ENCODE measurements at places on chromosomes 3 and 15.

DNA sequence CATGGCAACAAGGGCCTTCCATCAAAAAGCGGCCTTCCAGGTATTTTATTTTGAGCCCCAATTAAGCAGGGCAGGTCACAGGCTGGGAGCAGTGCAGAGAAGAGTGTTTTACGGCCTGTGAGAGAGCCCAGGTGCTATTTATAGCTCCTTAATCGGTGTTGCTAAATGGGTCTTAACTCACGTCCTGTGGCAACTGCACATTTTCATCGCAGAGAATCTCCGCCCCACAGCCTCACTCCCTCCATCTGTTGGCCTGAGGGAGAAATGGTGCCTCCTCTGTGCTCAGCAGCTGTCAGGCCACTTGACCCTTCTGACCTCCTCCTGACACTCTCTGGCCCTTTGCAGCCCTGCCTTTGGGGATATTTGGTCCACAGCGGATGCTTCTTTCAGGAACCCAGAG lies 58.6 kb downstream of the SPSB4 start:
- no peak for DNase-seq

DNA sequence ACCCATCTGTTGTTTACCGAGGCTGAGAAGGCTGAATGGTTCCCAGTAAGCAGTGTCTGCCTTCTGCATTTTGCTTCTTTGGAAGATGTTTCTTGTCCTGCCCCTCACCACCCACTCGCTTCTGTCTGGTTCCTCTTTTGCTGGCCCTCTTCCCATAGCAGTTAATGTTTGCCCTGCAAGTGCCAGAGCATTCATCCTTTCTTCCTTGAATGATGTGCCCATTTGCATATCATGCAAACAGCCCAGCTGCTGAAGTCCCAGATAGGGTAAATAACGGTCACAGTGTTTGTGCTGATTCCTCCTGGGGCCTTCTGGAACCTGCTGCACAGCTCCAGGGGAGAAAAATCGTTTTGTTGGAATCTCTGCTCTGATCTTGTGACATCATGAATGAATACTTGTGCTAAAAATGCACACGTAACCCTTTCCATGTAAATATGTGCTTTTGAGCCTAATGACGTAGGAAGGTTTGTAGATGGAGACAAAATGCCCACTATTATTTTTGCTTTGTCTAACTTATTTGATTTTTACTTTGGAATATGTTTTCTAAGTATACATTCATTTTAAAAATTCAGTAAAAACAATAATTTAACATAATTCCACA lies 381.0 kb downstream of the SOX2 start:
- no peak for DNase-seq

DNA sequence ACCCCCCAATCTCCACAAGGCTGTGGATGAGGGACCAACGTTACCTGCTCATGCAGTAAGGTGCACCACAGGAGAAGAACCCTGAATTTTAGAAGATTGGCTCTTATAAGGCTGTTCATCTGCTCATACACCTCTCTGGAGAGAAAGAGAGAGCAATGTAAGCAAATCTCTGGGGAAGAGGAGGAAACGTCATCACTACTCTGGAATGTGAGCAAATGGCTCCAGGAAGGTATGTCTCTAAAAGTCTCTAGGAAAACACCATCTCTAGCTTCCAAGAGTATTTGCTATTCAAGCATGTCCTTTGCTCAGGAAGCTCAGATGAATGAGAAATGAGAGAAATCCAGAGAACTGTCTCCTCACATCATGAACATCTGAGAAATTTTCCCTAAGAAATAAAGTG lies 235.4 kb downstream of the TBL1XR1 start:
- peak; percentile 29 for DNase-seq

DNA sequence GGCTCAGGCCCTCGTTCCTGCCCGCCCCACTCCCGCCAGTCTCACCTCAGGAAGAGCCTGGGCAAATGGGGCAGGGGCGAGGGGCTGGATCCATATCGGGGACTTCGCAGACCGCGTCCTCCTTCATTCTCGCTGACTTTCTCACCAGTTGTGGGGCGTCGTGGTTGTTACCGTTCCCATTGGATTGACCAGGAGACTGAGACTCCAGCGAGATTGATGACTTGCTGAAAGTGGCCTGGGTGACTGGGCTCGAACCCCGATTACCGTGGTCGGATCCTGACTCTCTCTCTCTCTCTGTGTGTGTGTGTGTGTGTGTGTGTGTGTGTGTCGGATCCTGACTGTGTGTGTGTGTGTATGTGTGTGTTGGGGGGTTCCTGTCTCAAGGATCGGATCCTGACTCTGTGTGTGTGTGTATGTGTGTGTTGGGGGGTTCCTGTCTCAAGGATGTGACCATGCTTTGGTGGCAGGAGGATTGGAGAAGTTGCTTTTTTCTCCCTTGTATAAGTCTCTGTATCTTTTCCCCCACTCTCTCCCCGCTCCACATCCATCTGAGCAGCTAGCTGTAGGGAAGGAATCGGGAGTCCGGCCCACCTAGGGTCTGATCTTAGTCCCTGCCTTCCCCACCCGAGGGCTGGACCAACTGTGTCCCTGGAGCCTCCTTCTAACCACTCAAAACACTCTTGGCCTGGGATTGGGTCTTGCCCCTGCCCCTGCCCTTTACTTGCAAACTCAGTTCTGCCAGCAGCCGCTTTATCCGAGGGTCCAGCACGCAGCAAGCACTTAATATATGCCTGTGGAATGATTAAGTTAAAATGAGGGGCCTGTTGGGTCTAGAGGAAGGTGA lies 603 bp downstream of the PLEKHO2 start:
- no peak for DNase-seq

DNA sequence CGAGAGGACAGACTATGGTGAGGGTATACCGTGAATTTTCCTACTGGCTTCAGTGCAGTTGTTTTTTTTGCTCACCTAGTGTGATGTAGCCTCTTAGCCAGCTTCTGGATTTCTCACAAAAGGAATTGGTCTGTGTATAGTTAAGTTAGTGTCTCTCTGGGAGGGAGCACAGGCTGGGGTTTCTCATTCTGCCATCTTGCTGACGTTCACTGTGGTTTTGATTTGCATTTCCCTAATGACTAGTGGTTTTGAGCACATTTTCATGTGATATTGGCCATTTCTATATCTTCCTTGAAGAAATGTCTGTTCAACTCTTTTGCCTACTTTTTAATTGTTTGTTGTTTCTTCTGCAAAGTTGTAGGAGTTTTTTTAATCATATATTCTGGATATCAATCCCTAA lies 2.2 kb upstream of the CD86 start:
- no peak for DNase-seq

DNA sequence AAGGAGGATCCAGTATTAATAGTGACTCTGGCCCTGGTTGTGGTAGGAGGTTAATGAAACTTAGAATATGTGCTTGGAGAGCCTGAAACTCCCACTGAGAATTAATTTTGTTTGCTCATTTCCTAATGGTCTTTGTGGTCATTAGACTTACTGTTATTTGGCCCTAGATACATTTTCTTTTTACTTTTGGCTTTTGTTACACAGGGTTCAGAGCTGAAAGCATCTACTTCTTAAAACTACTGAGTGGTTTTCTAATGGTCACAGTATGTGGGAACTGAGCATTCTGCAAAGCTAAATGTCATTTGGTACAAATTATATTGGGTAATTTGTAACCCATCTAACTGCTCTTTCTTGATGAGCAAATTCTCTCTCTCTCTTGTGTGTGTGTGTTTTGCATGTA lies 433.4 kb upstream of the IL12A start:
- DNase-seq: no peak

- DNase-seq: no peak
Observed at GRCh38 chr3:53239800-53240199, 16.0 kb downstream of the TKT start.

DNA sequence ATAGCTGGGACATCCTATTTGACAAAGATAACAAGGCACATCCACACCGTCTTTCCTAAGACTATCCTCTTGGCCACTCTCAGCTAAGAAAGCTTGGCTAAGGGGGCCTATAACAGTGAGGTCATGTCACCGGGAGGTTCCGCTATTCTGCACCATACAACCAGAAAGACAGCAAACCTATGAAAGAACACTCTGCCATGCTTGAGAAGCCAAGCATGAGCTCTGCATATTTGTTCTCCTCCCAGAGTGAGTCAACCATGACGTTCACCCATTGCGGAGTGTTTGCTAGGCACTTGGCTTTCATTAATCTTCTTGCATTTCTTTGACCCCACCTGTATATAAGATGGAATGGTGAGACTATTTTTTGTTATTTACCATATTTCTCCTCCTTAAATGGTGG lies 141.2 kb downstream of the GMNC start:
- peak; percentile 34 for DNase-seq

DNA sequence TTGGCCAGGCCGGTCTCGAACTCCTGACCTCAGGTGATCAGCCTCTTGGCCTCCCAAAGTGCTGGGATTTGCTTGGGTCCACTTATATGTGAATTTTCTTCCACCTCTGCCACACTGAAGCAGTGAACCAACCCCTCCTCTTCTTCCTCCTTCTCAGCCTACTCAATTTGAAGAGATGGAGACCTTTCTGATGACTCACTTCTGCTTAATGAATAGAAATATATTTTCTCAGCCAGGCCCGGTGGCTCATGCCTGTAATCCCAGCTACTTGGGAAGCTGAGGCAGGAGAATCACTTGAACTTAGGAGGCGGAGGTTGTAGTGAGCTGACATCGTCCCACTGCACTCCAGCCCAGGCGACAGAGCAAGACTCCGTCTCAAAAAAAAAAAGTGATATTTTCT lies 46.8 kb upstream of the GATM start:
- no peak for DNase-seq

DNA sequence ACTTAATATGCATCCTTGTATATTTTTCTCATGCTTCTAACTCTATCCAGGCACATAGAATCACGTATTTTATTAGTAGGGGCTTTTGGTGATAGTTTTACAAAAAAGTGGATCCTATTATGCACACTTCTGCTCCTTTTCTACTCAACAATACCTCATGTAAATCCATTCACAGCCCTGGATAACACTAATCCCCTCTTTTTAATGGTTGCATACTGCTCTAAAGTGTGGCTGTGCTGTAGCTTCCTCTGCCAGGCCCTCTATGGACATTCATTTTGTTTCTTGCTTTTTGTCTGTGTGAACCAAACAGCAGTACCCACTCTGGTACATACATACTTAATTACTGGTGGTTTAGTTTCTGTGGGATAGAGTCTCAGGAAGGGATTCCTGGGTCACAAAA lies 51.3 kb upstream of the SCAANT1 start:
- no peak for DNase-seq

DNA sequence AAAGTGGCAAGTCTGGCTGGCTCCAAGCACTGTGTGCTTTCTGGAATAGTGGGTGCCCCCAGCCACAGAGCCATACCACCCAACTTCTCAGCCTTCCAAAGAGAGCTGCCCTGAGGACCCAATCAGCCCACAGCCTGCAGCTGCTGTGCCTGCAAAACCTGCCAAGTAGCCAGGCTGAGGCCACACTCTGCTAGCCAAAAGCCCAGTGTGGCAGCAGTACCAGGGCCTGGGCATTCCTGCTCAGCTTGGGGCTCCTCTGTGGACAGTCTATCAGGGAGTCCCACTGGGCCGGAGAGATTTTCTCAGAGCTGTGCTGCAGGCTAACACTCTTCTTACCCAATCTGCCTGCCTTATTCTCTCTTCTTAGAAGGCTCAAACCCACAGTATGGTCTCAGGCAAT lies 136.5 kb downstream of the TPRA1 start:
- DNase-seq: no peak

- DNase-seq: no peak
Observed at GRCh38 chr15:55552926-55553325, 35.2 kb downstream of the PYGO1 start.

- DNase-seq: peak; percentile 99
Observed at GRCh38 chr3:40800343-40800742, 275.6 kb downstream of the ZNF621 start.

- no peak for DNase-seq
Observed at GRCh38 chr15:50182219-50183013, 420 bp downstream of the SLC27A2 start.

- DNase-seq: no peak
Observed at GRCh38 chr15:74564182-74564581, 23.2 kb downstream of the ARID3B start.

DNA sequence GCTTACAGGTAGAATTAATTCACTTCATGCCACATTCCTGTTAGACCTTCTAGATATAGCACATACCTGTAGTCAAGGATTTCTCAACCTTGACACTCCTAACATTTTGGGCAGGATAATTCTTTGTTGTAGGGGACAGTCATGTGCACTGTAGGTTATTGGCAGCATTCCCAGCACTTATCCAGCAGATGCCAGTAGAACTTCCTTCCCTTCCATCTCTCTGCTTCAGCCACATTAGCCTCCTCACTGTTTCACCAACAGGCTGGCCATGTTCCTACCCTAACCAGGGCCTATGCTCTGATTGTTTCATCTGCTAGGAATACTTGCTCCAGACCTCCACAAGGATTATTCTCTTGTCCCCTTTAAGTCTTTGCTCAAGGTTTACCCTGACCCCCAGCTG lies 68.0 kb upstream of the STAC start:
- DNase-seq: no peak

- no peak for DNase-seq
Observed at GRCh38 chr3:4795905-4796304, 183.3 kb upstream of the BHLHE40 start.

GRCh38 chr3:72836416-72836815 lies 11.8 kb downstream of the SHQ1 start:
- DNase-seq: no peak

GRCh38 chr3:167116120-167116922 lies 263.8 kb downstream of the ZBBX start:
- DNase-seq: no peak

DNA sequence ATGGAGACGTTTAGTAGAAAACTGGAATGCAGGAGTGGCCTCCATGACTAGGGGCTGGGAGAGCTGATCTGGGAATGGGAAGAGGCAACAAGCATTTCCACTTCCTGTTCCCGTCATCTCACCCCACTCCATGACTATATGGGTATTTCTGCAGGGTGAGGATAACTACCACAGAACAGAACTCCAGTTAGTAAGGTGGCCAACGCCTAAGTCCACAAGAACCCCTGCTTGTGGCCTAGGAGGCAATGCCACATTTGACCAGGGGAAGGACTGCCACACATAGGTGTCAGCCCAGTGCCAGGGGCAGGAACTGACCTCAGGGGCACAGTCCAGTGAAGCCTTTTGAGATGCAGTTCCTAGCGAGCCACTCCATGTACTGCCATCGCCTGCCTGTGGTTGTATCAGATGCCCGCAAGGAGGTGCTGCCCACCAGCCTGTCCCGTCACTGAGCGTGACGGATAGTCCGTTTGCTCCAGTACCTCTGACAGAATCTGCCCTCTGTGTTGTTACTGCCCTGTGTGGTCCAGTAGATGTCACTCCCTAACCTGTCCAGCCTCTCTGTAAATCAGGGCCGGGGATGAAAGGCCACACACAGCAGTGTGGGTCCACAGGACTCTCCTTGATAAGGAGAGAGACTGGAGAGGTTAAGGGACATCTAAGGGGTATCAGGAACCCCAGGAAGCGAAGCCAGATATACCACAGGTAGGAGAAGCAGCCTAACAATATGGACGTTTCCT lies 3.5 kb upstream of the MTFMT start:
- DNase-seq: no peak

GRCh38 chr3:29892976-29893554 lies 612.2 kb downstream of the RBMS3 start:
- no peak for DNase-seq
